ENCODE measurements at places on chromosomes 12 and 14.
A peak's percentile ranks its signal among the peaks of the same experiment; 100 is the strongest.

DNA sequence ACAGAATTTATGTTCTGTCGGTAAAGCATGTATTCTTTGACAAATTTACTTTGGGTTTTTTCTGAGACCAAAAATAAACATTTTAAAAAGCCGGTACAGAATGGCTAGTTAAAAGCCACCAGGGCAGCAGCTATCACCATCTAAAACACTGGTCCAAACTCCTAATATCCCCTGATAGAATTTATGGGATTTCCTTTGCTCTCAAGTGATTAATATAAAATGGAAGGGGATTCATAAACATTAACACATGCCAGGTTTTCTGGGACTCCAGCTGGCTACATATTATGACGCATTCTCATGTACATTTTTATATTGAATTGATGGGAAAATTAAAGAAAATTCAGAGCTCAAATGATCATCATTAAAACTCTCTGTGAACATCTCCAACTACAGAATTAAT, 640.8 kb downstream of the C12orf50 start:
- no peak for DNase-seq

DNA sequence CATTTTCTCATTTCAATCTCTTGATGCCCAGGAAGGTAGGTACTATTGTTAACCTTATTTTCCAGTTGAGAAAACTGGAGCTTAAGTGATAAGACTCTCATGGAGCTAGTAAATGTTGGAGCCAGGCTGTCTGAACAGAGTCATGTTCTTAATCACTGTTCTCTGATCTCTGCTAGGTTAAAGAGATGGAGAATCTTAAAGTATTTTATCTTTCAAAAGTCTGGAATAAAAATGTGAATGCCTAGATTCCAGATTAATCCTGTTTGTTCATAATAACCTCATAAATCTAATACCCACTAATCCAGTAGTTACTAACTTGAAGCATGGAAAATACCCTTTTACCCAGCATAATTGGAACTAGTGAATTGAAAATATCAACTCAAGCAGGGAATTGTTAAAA, 341.0 kb upstream of the RGS6 start:
- DNase-seq = no peak

DNA sequence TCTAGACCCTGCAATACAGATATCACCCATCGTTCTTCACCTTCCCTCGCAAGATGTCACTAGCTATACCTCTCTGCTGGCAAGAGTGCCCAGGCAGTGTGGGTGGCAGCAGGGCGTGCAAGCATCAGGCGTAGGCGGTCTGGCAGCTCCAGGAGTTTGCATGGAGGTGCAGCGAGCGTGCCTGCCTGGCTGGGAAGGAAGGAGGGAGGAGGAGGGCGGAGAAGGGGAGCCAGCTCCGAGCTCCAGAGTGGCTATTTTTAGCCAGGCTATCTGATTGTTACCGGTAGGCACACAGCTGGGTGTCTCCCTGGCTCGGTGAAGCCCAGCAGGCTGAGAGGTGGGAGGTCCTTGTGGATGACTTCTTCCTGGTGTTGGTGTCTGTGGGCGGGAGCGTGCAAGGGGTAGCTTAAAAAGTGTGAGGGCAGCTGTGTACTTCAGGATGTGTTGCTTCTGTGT, 6.2 kb downstream of the FOXJ2 start:
- DNase-seq = peak; percentile 11

DNA sequence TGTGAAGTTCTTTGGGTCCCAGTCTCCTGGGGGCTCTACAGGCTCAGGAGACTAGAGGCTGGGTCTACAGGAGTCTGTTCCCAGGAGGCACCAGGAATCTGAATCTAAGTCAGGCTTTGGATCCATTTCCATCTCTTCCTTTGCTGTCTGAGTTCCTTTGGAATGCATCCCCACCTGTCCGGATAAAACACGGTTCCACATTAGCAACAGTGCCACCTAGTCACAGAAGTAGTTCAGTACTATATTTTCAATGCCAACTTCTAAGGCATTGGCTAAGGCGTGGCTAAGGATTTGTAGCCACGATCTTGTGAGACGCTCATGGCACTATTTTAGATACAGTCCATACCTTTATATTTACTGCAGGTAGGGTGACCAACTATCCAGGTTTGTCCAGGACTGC, 15.1 kb downstream of the ZC2HC1C start:
- no peak for DNase-seq

Measured in anterior cingulate cortex (tissue), 58 donors.